ENCODE measurements at places on chromosomes 16 and 17. TPM values are rescaled to one million over a fixed set of nuclear protein-coding genes. Genes with fewer than 3 reads are reported as not detected.

The RNF222 gene
- polyA plus RNA-seq, result 0.13 TPM

The NAE1 gene
- polyA plus RNA-seq, result 69.8 TPM

The PTX4 gene
- not detected for polyA plus RNA-seq

The PRCD gene
- 2.8 TPM for polyA plus RNA-seq

- peaks cover 1% of the 10 kb centered on the region for H3K4me1 ChIP-seq
- no peak overlapping the region for H3K27ac ChIP-seq
- H3K4me3 ChIP-seq, result no peak overlapping the region
- H3K36me3 ChIP-seq, result no peaks in the 10 kb centered on the region
- no peak for DNase-seq
- H3K27me3 ChIP-seq, result peaks cover 5% of the 10 kb centered on the region
Observed at GRCh38 chr16:23729503-23730424, 16.7 kb upstream of the ERN2 start.

GRCh38 chr17:73952480-73953205, 250.8 kb upstream of the RPL38 start:
- no peak overlapping the region for H3K27ac ChIP-seq
- H3K36me3 ChIP-seq, result no peaks in the 10 kb centered on the region
- H3K4me3 ChIP-seq, result no peak overlapping the region
- peaks cover 10% of the 10 kb centered on the region for H3K27me3 ChIP-seq
- peaks cover 4% of the 10 kb centered on the region for H3K4me1 ChIP-seq

DNA sequence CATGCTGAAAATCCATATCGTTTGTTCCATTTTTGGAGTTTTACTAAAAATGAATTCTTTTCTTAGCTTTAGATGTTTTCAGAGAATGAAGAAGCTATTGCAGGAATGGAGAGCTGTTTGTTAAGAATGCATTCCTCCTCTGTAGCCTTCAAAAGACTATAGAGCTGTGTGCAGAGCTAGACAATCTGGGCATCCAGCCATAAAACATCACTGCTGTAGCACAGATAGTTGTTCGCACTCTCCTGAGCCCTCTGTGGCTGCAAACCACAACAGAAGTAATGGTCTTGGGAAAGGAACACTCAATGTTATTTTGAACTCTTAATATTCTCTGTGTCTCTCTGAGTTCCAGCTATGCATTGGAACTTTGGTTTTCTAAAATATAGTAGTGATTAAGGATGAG, 4.9 kb downstream of the TNRC6C start:
- peak; percentile 44 for DNase-seq
- no peaks in the 10 kb centered on the region for H3K36me3 ChIP-seq
- peak overlapping the region; percentile 69 for H3K27ac ChIP-seq
- peaks cover 87% of the 10 kb centered on the region for H3K4me1 ChIP-seq
- H3K27me3 ChIP-seq, result peaks cover 10% of the 10 kb centered on the region

- H3K36me3 ChIP-seq, result no peaks in the 10 kb centered on the region
- peaks cover 1% of the 10 kb centered on the region for H3K27me3 ChIP-seq
- DNase-seq, result no peak
- H3K27ac ChIP-seq, result no peak overlapping the region
- H3K4me3 ChIP-seq, result no peak overlapping the region
- no peaks in the 10 kb centered on the region for H3K4me1 ChIP-seq
Observed at GRCh38 chr17:70955441-70955840, 786.1 kb downstream of the KCNJ2 start.

DNA sequence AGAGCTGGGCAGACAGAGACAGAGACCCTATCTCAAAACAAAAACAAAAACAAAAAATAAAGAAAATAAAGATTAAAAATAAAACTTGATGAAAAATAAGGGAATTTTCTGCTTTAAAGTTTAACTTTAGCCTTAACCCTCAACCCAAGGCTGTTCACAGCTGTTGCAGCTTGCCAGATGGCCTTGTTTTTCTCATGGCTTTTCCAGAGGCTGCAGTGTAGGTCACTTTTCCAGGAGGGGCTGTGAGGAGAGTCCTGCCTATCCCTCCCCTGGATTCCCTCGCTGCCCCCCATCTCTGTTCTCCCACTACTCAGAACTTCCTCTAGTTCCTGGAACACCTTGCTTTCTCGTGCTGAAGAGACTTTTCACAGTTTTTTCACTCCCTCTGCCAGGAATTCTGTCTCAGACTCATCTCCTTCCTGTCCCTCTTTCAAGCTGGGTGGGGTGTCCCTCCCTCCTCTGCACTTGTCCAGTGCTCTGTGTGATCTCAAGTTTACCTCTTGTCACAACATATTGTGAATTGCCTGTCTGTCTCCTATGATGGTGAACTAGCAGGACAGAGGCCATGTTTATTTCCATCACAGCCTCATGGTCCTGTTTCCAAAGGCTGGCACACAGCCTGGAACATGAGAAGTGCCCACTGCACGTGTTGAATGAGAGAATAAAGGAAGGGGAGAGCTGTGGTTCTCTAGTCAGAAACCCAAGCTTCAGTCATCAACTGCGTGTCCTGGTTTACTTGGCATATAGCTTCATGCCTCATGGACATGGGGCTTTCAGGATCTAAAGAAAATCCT, 69.9 kb upstream of the MSI2 start:
- H3K4me3 ChIP-seq, result no peak overlapping the region
- no peaks in the 10 kb centered on the region for H3K4me1 ChIP-seq
- no peaks in the 10 kb centered on the region for H3K36me3 ChIP-seq

- no peaks in the 10 kb centered on the region for H3K36me3 ChIP-seq
- no peaks in the 10 kb centered on the region for H3K4me1 ChIP-seq
Observed at GRCh38 chr16:64627781-64628180, 494.1 kb downstream of the CDH11 start.

- no peak overlapping the region for H3K4me3 ChIP-seq
- H3K4me1 ChIP-seq, result peaks cover 36% of the 10 kb centered on the region
- H3K27ac ChIP-seq, result peak overlapping the region; percentile 67
- H3K27me3 ChIP-seq, result peaks cover 1% of the 10 kb centered on the region
- no peaks in the 10 kb centered on the region for H3K36me3 ChIP-seq
Observed at GRCh38 chr16:29674188-29674587, 4.8 kb upstream of the QPRT start.

DNA sequence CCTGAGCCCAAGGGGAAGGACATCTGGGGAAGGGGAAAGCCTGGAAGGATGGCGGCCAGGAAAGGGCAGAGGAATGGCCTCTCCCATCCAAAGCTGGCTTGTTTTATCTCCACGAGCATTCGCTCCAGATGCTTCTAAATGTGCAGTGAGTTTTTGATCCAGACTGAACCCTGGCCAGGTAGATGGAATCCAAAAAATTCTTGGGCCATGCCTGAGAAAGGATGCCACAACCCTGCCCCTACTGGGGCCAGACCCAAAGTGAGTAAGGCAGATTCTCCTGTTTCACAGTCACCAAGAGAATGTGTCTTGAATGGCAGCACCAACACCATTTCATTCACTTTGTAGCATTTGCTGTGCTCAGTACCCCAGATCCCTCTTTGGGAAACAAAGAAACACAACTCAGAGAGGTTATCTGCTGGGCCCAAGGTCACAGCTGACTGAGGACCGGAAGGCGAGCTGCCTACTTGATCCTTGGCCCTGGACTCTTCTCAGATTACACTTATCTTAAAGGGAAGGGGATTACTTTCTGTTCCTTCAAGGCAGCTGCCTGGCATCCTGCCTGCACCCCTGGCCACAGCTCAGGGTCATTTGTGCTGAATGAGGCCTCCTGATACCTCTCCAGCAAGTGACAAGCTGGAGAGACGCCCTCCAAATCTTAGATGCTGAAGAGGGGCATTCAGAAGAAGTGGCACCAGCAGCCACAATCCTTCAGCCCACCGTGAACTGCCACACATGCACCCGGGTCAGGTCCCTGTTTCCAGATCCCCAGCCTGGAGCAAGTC, 3.6 kb downstream of the LRRC75A start:
- peaks cover 10% of the 10 kb centered on the region for H3K4me1 ChIP-seq
- DNase-seq, result no peak
- H3K27me3 ChIP-seq, result peaks cover 6% of the 10 kb centered on the region
- no peak overlapping the region for H3K27ac ChIP-seq

DNA sequence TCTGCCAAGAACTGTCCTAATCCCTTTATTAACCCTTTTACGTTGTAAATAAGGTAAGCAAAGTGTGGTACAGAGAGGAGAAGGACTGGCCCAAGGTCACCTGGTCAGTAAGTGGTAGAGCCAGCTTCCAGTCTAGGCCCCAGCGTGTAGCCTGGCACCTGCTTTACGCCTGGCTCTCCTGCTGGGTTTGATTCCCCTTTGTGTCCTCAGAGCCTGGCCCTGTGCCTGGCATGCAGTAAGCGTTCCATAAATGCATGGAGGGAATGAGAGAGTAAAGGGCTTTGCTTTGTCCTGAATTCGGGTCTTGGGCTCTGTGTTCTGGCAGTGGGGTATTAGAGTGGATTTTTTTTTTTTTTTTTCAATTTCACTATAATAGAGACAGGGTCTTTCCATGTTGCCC, 62.7 kb downstream of the ABCC1 start:
- H3K27me3 ChIP-seq, result no peaks in the 10 kb centered on the region
- no peak for DNase-seq
- H3K36me3 ChIP-seq, result peaks cover 33% of the 10 kb centered on the region
- H3K4me1 ChIP-seq, result peaks cover 19% of the 10 kb centered on the region
- no peak overlapping the region for H3K4me3 ChIP-seq

- no peaks in the 10 kb centered on the region for H3K36me3 ChIP-seq
- no peak overlapping the region for H3K4me3 ChIP-seq
- no peaks in the 10 kb centered on the region for H3K27me3 ChIP-seq
- no peak overlapping the region for H3K27ac ChIP-seq
- no peaks in the 10 kb centered on the region for H3K4me1 ChIP-seq
Observed at GRCh38 chr16:13429416-13429815, 490.5 kb upstream of the ERCC4 start.

DNA sequence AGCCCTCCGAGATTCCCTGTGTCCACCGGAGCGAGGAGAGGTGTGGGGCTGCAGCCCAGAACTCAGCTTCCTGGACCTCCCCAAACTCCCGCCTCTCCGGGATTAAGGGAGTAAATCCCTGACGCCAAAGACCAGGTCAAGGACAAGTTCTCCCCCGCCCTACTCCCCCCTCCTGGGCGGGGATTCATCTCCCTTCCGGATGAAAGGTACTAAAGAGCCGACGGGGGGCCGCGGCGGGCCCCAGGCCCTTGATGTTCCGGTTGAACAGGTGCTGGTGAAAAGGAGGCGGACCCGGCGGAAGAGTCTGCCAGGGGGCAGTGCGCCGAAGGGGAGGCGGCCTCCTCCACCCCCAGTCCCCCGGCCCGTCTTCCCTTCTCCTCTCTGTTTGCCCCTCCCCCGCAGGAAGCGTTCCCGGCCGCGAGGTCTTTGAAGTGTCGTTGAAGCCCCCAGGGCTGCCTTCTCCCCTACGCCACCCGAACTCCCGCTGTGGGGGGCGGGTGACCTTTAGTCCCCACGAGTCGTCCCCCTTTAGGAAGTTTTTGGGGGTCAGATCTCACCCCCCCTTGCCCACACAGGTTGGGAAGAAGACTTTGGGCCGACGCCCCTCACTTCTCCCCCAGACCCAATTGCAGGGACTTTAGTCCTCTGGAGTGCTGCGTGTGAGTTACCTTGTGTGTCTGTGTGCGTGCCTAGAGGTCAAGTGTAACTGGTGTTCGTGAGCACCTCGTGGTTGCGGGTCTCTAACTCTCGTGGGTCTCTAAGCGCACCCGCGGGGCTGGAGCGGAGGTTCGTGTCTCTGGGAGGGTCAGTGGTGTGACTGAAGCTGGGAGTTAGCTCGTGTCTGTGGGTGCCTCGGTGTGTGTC, 1.1 kb upstream of the MLLT6 start:
- H3K27ac ChIP-seq, result peak overlapping the region; percentile 99
- peak; percentile 58 for DNase-seq
- peaks cover 61% of the 10 kb centered on the region for H3K4me1 ChIP-seq

- H3K4me3 ChIP-seq, result no peak overlapping the region
- peaks cover 7% of the 10 kb centered on the region for H3K27me3 ChIP-seq
- peaks cover 22% of the 10 kb centered on the region for H3K4me1 ChIP-seq
- DNase-seq, result no peak
Observed at GRCh38 chr16:85967111-85967510, 68.1 kb downstream of the IRF8 start.

DNA sequence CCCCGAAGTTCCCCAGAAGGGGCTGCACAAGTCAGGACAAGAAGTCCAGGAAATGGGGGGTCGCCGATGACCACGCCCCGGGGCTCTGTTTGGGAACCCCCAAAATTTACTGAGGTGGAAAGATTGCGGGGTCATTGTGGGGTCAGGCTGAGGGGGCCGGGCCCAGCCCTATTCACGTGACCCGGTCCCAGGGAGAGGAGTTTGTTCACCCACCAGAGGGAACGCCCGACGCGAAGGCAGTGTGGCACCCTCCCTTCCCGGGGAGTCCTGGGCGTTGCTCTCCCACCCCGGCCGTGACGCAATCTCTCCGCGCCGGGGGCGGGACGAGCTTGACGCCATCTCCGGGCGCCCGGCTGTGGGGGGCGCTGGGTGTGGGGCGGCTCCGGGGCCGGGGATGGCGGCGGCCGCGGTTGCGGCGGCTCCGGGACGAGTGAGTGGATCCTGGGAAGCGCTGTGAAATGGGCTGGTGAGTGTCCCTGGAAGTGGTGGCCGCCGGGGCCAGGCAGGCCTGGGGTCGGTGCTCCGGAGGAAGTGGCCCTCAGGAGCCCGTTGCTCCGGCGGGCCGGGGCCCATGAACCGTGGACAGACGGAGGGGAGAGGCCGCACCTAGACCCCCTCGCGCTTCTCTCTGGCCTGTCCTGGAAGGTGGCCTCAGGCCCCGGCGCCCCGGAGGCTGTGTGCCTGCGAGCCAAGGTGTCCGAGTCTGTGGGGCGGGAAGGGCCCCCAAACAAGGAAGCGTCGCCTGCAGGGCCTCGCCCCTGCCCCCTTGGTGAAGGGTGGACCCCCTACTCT, at the start of gene ATXN1L:
Gene ATXN1L (plus strand): TSS at position 338 of the 792 bp plus-strand sequence. CDS start 3,765 bp downstream, outside the sequence.
- peak within 1 kb of the TSS; percentile 95 for H3K27ac ChIP-seq
- H3K4me3 ChIP-seq, result peak within 1 kb of the TSS; percentile 91
- H3K4me1 ChIP-seq, result peaks cover 35% of the 10 kb centered on the region
- peaks cover 16% of the 10 kb centered on the region for H3K36me3 ChIP-seq
- H3K27me3 ChIP-seq, result peaks cover 9% of the 10 kb centered on the region
- peak; percentile 93 for DNase-seq

DNA sequence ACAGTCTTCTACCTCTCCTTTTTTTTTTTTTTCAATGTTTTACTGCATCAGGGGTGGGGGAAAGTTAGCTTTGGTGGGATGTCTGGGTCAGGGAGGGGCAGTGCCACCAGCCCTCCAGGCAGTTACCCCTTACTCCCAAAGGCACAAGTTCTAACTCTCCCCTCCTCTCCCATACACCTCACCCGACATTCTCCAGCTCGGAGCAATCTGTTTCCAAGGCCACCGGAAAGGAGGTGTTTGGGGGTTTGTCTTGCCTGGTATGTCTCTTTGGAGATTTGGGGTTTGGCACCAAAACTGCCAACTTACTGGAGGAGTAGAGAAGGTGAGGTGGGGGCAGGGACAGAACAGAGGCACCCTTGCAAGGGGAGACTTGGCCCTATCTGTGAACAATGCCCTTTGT, 4.7 kb downstream of the DLX3 start:
- peaks cover 16% of the 10 kb centered on the region for H3K27me3 ChIP-seq
- H3K4me1 ChIP-seq, result peaks cover 16% of the 10 kb centered on the region
- H3K4me3 ChIP-seq, result no peak overlapping the region
- H3K36me3 ChIP-seq, result no peaks in the 10 kb centered on the region
- no peak for DNase-seq
- H3K27ac ChIP-seq, result no peak overlapping the region
